ENCODE measurements at places on chromosomes 12 and 14.

DNA sequence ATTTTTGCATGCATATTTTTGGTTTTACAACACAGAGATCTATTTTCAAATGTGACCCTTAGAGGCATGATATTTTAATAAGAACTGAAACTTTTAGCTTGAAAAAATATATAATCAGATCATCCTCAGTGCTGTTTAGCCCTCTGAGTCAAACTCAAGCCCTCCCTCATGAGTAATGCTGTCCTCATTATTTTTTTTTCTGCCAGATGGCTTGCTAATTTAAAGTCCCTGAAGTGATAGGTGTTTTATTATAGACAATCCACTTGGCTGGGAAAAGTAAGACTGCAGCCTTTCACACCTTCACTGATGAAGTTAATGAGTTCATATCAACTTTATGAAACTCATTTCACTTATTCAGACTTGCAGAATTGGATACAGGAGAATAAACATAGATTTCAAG lies 227.7 kb downstream of the SLC16A7 start:
- no peak for DNase-seq

DNA sequence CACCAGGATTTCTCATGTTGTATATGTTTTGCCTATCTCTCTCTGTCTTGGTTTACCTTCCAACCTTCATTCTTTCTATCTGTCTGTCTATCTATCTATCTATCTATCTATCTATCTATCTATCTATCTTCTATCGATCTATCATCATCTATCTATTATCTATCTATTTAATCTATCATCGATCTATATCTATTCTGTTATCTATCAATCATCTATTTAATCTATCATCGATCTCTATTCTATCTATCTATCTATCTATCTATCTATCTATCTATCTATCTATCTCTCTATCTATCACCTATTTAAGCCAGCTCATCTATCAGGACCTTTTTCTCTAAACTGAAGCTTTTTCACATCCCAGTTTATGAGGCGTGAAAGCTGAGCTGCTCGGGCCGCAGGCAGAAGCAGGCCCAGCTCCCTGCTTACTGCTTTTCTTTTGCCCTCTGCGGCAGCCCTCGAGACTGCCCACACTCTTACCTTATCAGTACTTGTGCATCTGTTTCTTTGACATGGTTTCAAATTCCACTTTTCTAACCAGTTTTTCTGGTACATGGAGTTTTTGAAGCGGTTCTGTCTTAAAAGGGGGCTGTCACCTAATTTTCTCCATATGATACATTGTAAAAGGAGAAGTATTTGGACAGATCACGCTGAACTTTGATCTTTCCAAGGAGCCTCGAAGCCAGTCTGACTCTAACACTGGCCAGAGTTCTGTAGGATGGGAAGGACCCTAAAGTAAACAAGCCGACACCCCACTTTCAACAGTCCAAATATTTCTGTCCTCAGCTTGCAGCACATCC lies 44.4 kb upstream of the GSG1 start:
- no peak for DNase-seq

DNA sequence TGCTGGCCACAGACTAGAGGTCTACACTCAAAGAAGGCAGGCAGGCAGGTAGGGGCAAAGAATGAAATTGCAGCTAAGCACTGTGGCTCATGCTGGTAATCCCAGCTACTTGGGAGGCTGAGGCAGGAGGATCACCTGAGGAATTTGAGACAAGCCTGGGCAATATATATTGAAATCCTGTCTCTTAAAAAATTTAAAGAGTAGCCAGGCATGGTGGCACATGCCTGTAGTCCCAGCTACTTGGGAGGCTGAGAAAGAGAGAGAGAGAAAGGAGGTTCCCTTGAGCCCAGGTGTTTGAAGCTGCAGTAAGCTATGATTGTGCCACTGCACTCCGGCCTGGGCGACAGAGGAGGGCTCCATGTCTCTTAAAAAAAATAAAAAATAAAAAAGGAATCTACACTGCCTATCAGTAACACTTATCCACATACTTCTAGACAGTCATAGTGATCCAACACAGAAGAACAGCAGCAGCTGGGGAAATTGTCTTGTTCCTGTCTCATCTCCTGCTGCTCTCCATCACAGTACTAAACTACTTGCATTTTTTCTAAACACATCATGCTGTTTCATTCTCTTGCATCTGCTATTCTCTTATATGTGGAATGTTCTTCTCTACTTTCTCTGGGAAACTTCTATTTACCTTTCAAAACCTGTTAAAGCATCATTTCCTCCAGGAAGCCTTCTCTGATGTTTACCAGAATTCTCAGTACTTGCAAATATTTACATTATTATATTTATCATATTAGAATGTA lies 57.2 kb downstream of the ATF7 start:
- no peak for DNase-seq

GRCh38 chr14:56666716-56667115 lies 87.1 kb downstream of the TMEM260 start:
- no peak for DNase-seq

GRCh38 chr12:48716168-48716492 lies 377 bp downstream of the CCNT1 start:
- DNase-seq: no peak

DNA sequence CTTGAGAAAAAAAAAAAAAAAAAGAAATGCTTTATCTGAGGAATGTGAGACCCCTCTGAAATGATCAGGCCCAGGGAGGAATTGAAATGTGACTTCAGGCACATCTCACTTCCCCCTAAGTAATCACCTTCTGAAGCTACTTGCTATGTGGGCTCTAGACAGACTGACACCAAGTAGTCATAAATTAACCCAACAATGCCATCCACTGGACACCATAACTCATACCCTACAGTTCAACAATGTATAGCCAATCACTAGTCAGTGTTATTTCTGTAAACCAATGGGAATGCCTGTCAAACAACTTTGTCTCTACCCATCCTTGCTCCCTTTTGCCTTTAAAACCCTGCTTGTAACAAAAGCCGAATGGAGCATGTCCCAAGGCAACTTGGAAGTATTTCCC lies 182.7 kb upstream of the TMPO start:
- no peak for DNase-seq

GRCh38 chr14:73047808-73048207 lies 10.5 kb upstream of the RBM25 start:
- no peak for DNase-seq

DNA sequence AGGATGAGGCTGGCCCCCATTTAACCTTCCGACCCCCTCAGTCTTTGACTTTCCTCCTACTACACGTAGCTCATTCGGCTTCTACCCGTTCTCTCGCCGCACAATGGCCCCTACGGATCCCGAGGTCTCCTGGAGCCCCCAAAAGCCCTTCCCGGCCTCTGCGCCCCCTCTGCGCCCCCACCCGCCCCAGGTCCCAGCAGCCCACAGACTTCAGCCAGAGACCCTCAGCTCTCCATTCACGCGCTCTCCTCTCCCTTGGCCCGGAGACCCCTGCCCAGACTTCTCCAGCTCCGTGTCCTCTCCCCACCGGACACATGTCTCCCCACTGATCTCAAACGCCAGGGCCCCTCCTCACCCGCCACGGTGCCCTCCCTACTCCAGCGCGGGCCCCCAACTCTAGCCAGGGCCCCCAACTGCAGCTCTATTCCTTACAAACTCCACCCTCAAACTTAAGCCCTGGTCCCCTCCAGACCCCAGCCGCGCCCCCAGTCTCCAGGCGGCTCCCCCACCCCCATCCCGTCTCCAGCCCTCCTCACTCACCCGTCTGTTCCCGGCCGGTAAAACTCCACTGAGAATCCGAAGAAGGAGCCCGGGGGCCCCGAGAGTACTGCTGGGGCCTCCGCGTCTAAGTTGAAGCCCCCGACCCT lies 502 bp downstream of the ITGA5 start:
- no peak for DNase-seq

GRCh38 chr12:105946493-105946901 lies 192.3 kb downstream of the NUAK1 start:
- DNase-seq: no peak

DNA sequence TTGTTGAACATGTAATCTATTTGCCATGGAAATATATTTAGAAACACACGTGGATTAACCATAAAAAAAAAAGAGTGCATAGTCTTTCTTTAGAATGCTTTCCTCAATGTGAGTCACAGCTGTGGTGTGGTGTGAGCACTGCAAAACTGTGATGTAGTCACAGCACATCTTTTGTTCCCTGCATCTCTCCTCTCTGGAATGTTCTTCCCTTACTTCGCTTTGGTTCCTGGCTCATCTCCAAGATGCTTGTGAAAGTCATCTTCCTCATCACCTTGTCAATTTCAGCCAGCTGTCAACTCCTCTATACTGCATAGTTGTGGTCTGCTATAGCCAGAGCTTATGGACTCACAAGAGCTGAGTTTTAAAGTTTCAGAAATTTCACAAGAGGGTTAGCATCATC lies 60.2 kb downstream of the STAB2 start:
- no peak for DNase-seq

- no peak for DNase-seq
Measured at GRCh38 chr12:80219345-80219744, 120.0 kb downstream of the OTOGL start.

Measured in stimulated activated CD4-positive, alpha-beta T cell treated with anti-CD3 and anti-CD28 coated beads, TNF-alpha, amount 100 ng/mL, for 24 hours (primary cell).